NCI-H2029 treated with DMSO at 0.1 percent for 48 hours (cell line): ENCODE measurements at places on chromosomes 12 and 14.

DNA sequence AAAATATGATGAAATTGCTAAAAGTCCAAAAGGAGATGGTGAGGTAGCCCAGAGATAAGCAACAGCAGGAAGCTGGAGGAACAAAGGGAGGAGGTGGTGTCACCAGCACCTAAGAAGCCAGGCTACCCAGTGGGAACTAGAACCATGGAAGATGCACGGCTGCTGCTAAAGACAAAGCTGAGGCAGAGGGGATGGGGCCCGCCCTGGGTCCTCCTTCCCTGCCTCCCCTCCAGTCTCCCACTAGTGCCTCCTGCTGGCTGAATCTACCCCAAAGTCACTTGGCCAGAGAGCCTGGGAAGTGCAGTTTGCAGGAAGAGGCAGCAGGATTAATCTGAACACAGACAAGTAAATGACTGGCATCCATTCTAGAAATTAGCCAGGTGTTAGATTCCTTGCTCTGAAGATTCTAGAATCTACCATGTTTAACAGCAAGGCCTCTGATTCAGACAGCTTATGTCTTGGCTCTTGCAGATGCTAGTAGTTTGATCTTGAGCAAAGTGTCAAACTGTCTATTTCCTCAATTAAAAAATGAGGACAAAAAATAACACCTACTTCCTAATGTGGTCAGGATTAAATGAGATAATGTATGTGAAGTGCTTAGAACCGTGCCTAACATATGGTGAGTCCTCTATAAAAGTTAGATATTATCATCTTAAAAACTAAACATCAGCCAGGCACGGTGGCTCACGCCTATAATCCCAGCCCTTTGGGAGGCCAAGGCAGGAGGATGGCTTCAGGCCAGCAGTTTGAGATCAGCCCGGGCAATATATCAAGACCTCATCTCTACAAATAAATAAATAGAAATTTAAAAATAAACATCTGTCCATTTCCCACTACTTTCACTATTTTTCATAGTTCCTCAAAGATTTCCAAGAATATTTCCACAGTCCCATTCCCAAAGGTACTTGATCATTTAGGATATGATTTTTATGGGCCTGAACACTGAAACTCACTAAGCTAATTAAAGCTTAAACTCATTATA lies 5.8 kb upstream of the LRP10 start:
- DNase-seq: no peak

GRCh38 chr12:106136263-106136662 lies 2.5 kb downstream of the NUAK1 start:
- DNase-seq: peak; percentile 89

DNA sequence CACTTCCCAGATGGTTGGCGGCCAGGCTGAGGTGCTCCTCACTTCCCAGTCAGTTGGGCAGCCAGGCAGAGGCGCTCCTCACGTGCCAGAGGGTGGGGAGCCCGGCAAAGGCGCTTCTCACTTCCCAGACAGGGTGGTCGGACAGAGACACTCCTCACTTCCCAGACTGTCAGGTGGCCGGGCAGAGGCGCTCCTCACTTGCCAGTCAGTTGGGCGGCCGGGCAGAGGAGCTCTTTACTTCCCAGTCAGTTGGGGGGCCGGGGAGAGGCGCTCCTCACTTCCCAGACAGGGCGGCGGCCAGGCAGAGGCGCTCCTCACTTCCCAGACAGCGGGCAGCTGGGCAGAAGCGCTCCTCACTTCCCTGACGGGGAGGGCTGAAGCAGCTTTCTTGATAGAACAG lies 143.0 kb upstream of the ARID2 start:
- no peak for DNase-seq

DNA sequence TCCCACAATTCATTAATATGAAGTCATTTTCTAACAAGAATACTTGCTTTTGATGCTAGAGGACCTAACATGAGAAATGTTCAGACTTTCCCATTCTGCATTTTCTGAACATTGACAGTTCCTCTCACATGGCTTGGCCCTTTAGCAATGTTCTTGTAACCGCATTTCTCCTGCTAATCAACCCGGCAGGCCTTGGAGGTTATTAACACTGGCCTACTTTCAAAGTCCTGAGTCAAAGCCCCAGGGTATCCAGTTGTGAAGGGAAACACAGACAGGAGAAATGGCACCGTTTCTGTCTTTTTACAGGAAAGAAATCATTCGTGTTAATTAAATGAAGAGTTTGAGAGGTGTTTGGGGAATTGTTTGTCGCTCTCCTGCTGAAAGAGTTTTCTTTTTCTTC lies 446.5 kb upstream of the MIS18BP1 start:
- no peak for DNase-seq

DNA sequence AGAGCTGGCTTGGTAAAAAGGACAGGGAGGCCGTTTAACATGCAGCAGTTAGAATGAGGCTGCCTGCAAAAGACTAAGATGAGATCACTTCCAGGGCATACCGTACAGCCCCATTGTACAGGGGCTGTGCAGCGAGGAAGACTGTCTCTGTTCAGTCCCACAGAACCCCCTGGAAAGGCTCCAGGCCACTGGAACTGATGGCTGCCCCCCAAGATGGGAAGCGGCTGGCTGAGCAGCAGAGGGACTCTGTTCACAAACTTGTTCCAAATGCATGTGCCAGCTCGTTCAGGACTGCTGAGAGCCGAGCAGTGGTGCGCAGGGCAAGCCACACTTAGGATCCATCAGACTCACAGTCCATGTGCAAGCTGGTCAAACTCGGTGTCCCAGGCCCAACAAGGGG lies 82.9 kb downstream of the CHGA start:
- DNase-seq: no peak

- no peak for DNase-seq
Measured at GRCh38 chr12:60475825-60476224, 880.0 kb downstream of the SLC16A7 start.

DNA sequence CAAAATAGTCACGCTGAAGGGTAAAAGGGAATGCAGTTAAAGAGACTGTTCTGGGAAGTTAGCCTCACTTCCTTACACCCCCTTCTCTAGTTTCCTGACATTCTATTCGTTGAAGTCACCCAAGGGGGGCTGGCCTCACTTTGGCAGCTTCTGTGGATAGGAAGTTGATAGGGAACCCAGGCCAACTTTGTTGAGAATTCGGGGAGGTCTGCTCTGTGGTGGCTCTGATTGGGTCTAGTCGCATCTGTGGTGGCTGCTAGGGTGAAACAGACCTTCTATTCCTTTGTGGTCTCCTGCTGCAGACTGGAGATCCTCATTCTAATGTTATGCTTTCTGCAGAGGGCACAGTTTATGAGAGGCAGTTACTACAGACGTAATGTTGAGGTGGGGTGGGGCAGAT lies 28.8 kb upstream of the GZMB start:
- no peak for DNase-seq

- no peak for DNase-seq
Measured at GRCh38 chr12:8817856-8818255, 4.6 kb upstream of the A2ML1 start.

GRCh38 chr12:76866726-76867125 lies 12.1 kb downstream of the CSRP2 start:
- no peak for DNase-seq

DNA sequence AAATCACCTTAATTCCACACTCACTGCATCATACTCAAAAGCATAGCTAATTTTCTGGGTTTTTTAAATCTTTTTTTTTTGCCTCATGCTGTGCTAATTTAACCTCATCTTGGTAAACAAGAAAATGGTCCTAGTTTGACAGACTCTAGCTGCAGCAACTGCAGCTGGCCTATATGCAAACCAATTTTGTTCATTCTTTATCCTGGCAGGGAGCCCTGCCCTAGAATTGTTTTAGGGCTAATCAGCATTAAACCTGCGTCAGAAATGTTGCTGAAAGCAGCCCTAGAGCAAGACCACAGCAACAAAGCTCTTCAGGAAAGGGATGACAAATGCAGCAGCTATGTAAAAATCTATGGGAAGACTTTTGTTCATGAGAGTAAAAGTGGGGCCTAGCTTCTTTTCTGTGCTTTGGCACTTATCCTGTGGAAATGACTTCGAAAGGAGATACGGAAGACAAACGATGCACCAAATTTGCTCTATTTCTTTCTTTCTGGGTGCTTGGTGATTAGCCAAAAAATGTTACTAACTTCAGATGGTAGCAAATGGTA lies 72.2 kb downstream of the DENND5B start:
- no peak for DNase-seq

- DNase-seq: no peak
Measured at GRCh38 chr14:95943699-95944098, 67.1 kb downstream of the TUNAR start.

- no peak for DNase-seq
Measured at GRCh38 chr12:108964371-108965352, 56.2 kb downstream of the SVOP start.

- DNase-seq: no peak
Measured at GRCh38 chr12:125996443-125996842, 931.2 kb downstream of the AACS start.

- DNase-seq: no peak
Measured at GRCh38 chr14:39157491-39157890, 12.6 kb downstream of the TRAPPC6B start.

DNA sequence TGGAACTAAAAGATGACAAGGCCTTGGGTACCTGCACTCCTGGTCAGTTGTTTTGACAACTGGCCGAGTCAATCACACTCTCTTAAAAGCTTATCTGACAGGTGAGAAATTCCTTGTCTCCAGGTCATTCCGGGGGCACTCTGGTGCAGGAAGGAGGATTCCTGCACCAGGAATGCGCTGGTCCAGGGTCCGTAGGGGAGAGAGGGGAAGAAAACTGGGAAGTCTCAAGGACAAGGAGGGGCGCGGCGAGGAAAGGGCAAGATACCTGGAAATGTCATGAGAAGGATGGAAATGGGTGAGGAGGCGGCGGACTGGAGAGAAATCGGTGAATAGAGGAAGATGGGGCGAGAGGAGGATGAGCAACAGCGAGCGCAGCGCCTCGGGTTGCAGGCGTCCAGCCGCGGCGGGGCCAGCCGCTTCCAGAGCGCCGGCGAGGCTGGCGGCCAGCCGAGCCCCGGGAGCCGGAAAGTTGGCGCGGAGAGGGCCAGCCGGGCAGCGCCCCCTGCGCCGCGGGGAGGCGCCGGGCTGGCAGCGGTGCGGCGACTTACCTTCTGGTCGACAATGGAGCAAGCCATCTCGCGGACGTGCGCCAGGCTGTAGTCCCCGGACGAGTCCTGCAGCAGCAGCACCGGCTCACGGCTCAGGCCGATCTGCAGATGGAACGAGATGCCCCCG lies 809 bp downstream of the PRKD1 start:
- no peak for DNase-seq

DNA sequence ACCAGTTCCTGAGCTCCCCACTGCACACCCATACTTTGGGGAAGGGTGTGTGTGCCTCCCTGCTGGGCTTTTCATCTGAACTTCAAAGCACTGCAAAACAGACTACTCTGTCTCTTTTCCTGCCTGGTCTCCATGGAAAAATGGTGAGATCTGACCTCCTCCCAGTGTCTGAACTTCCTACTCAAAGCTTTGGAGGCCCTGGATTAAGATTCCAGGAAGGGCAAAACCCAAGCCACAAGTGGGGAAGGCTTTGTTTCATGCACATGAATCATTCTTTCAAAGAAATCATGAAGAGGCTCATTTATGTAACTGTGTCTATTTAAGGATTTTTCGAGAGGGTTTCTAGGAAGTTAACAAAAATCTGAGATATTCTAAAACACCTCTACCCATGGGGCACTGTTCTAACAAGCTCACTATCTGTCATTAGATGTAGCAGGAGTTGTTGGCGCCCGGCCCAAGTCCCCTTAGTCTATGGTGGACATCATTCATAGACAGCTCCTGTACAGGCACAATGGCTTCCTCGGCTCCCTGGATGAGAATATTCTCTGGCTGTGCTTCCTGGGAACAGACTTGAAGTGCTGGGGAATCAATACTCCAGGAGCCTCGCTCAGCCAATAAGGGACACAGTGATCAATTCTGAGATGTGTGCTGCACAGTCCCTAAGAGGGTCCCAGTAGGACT lies 224.0 kb downstream of the KTN1 start:
- no peak for DNase-seq

DNA sequence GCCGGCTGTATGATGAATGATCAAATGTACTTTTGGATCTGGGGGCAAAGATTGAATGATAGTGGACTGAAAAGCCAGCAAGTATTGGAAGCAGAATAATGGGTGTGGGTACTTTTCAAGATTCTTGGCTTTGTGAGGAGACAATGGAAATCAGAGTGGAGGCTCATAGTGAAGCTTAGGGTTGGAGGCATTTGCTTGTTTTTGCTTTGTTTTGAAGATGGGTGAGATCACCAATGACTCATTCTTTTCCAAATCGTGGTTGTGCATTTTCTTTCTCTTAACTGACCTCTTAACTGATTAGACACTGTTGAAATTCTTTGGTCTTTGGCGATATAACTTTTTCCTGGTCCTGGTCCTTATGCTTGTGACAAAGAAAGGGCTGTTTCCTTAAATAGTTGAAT lies 54.4 kb downstream of the PELI2 start:
- no peak for DNase-seq

DNA sequence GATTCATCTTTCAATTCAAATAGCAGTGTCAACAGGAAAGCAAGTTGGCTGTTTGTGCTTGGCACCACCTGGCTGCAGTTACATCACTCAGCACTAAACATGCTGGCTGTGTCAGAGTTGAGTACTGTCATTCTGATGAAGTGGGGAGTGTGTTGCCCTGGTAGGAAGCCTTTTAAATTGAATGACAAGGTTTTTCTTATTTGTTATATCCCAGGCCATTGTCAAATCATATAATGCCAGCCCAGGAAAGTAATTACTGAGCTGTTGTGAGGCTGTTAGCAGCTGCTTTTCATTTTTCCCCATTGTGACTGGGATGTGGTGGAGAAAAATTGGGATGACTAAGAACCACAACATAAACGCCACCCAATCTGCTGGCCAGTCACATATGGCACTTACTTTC lies 106.5 kb upstream of the PRKD1 start:
- DNase-seq: peak; percentile 32

DNA sequence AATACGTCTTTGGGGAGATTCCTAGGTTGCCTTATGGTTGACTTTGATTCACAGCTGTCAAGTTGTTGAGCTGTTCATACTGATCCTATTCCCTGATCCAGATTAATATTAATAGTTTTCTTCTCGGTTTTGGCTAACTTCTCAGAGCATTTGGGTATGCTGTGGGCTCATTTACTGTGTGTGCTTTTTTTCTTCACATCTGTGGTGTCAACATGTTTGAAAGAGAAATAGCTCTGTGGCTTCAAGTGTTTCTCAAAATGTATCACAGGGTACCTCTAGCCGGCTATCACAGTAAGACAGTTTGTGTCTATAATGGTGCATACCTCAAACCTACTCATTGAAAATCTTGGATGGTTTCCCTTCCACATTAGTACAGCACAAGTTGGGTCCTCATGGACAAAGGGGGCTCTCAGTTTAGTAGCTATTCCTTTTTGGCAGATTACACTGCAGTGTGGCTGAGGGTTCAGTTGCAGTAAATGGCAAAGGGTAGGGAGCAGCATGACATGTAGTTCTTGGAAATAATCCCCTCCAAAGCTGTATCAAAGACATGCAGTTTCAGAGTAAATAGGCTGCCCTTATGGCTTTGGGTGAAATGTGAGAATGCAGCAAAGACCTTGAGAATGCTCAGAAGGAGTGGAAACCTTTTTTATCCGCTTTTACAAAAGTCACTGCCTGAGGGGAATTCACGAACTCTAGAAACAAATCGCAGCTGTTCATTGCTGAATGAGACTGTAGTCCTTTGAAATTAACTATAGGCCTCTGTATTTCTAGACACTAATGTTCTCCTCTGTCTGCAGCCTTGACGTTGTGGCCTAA lies 102.4 kb upstream of the ATF1 start:
- no peak for DNase-seq

- no peak for DNase-seq
Measured at GRCh38 chr14:52315355-52315718, 1.2 kb downstream of the PTGER2 start.
